ENCODE measurements at places on chromosomes 1 and 21.

- no peak for DNase-seq
Observed at GRCh38 chr21:38671773-38672172, 134.0 kb upstream of the ETS2 start.

- DNase-seq = no peak
Observed at GRCh38 chr1:21673277-21673780, 4.2 kb upstream of the RAP1GAP start.

DNA sequence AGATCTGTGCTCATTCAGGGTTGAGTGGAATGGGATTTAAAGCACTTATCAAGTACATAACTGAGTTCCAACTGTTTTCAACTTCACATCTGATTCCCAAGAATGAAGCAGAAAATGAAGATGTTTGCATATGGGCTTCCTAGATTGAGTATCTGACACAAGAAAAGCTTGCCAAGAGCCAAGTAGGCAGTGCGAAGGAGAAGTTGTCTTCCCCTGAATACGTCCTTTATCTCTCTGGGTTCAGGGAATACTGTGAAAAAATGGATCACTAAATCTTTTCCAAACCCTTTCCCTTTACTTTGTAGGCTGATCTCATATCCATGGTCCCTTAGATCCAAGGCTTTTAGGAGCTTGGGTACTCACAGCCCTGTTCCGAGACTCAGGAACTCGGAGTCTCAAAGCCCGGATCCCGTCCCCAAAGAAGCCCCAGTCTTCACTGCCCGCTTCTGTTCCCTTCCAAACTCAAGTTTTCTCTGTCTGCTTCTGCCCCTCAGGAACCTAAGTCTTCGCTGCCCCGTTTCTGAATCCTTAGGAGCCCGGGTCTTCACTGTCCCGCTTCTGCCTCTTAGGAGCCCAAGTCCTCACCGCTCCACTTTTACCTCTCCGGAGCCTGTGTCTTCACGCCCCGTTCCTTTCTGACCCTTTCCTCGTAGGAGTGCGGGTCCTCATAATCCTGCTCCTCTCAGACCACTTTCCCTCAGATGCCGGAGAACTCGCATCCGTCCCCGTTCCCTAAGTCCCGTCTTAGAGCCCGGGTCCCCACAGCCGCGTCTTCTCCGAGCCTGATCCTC lies 616 bp downstream of the TAF12 start:
- DNase-seq = no peak

GRCh38 chr1:225972344-225973152 lies 26.6 kb downstream of the SDE2 start:
- DNase-seq = no peak

- no peak for DNase-seq
Observed at GRCh38 chr21:26756491-26757159, 88.6 kb downstream of the ADAMTS1 start.

GRCh38 chr1:40840526-40841323 lies 21.4 kb downstream of the CITED4 start:
- DNase-seq = peak; percentile 25

DNA sequence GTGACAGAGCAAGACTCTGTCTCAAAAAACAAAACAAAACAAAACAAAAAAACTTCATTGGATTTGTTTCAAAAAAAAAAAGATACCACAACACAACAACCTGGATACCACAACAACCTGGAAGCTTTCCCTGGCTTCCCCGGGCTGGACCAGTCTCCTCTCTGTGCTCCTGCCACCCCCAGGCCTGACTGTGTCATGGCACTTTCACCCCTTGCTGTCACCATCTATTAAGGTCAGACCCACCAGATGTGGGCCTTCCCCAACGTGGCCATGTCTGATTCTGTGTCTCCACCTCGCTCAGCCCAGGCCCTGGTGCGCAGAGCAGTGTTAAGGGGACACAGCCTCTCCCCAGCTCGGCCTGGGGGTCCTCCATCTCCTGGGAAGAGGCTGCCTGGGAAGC lies 28.3 kb upstream of the ACOT11 start:
- DNase-seq = no peak

- no peak for DNase-seq
Observed at GRCh38 chr1:91683598-91683951, 182.9 kb downstream of the CDC7 start.

GRCh38 chr1:63049135-63049534 lies 265.2 kb downstream of the ATG4C start:
- no peak for DNase-seq

- peak; percentile 46 for DNase-seq
Observed at GRCh38 chr1:206935491-206936067, 10.7 kb downstream of the PIGR start.

- no peak for DNase-seq
Observed at GRCh38 chr1:17117451-17118265, 1.6 kb downstream of the PADI2 start.

- no peak for DNase-seq
Observed at GRCh38 chr1:182569939-182570610, 19.0 kb downstream of the RNASEL start.

GRCh38 chr1:153356392-153357075 lies 1.1 kb upstream of the S100A9 start:
- no peak for DNase-seq

- DNase-seq = no peak
Observed at GRCh38 chr1:17973694-17974093, 133.9 kb upstream of the IGSF21 start.

GRCh38 chr1:46523496-46524353 lies 27.7 kb downstream of the KNCN start:
- DNase-seq = no peak

DNA sequence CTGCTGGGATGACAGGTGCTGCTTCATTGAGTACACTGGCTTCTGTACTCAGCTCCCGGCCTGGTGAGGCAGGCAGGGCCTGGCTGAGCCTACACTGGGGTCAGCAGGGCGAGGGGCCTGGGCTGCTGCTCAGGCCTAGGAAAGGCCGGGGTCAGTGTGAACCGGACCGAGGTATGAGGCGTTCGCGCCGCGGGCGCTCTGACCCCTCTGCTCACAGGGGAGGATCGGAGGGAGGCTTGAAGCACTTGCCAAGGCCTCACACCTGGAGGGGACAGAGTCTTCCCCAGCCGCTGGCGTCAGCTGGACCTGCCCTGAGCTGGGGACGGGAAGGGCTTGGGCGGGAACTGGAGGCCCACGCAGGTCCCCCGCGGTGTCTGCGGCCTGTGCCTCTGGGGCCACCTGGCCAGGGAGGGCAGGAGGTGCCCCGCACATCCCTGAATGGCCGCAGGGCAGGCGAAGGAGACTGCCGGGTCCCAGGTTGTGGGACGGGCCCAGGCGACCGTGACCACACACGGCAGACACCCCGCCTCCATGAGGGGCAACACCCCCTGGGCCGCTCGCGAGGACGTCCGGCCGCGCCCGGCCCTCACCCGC lies 466 bp downstream of the PEX10 start:
- DNase-seq = no peak

- DNase-seq = no peak
Observed at GRCh38 chr1:56469640-56470371, 109.6 kb downstream of the PLPP3 start.

DNA sequence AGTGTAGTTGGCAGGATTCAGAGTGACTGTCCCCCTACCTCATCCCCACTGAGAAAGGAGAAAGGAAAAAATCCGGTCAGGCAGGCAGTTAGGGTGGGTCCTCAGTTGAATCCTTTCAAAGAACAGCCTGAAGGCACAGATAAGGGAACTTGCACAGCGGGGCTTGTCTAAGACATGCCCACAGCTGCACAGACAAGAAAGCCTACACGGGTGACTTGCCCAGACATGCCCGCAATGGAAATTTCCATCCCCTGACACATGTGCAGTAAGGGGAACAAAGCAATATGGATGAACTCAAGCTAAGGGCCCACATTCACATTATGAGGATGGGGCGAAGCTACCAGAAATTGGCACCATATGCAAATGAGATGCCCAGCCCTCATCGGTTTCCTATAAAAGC lies 82.5 kb downstream of the DESI2 start:
- DNase-seq = no peak

DNA sequence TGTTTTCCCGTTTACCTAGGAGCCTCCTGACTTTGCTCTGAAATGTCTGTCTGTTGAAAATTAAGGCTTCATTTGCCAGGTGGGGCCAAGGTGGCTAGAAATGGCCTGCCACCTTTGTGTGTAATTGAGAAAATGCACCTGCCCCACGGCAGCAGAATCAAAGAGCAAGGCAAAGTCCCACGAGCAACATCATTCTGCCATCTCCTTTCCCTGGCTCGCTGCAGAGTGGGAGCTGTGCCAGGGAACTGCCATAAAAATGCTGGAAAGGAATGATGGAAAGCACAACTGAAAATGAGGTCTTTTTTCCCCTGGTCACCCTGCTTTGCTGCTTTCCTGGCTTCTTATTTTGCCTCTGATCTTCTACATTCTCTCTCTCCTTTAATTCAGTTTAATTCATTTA lies 5.5 kb upstream of the OLFML2B start:
- no peak for DNase-seq

DNA sequence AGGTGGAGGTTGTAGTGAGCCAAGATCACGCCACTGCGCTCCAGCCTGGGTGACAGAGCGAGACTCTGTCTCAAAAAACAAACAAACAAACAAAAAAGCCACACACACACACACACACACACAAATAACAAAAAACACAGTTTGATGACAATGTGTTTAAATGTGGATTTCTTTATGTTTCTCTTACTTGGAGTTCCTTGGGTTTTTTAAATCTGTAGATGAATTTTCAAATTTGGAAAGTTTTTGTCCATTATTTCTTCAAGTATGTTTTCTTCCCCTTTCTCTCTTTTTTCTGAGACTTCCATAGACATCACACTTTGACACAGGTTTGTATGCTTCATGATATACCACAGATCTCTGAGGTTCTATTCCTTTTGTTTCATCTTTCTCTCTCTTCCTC lies 12.1 kb upstream of the PPIE start:
- DNase-seq = no peak

DNA sequence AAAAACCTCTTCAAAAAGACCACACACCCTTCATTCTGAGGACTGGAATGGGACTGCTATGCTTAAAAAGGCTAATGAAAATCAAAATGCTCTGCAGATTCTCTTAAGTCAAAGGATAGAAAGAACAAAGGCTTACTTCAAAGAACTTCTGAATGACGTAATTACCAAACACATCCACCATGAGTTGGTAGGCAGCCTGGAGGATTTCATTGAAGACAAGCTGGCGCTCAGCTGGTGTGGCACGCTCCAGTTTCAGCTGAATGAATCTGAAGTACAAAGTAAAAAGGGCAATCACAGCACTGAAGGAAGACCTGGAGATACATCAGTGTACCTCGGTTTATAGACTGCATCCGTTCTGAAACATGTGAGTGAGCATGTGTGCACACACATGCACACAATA lies 43.5 kb upstream of the SDC3 start:
- no peak for DNase-seq

DNA sequence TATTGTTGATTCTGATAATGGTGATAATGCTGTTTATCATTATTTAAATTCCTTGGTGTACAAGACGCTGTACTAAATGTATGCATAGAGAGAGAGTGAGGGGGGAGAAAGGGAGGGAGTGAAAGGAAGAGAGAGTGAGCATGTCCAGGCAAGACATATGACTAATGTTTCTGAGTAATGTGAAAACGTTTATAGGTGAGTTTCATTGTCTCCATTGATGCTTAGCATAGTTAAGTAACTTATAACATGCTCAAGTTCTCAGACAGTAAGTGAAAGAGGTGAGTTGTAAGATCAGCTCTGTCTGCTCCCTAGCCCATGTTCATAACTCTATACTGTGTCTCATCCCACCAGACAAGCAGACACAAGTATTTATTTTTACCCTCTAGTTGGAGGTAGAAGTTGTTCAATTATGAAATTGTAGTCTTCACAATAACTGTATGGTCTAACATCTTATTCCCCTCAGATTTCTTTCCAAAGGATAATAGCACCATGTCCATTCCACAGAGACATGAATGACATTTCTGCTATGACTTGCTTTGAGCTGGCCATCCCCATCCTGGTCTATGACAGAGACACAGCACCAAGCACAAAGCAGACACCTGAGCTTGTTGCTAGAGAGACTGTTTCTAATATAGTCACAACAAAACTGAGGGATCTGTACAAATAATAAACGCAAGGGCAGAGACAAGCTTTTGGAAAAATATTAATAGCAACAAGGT lies 285.1 kb downstream of the CACNA1E start:
- DNase-seq = no peak

DNA sequence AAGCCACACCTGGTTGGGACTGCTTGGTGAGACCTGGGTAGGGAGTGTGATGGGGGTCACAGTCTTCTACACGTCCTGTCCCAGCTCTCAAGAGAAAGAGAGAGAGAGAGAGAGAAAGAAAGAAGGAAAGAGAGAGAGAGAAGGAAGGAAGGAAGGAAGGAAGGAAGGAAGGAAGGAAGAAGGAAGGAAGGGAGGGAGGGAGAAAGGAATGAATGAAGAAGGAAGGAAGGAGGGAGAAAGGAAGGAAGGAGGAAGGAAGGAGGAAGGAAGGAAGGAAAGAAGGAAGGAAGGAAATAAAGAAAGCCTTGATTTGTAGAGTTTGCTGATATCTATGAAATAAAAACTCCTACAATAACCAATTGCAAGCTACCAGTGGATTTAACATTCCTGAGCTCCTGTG lies 28.5 kb upstream of the SOX13 start:
- DNase-seq = no peak

DNA sequence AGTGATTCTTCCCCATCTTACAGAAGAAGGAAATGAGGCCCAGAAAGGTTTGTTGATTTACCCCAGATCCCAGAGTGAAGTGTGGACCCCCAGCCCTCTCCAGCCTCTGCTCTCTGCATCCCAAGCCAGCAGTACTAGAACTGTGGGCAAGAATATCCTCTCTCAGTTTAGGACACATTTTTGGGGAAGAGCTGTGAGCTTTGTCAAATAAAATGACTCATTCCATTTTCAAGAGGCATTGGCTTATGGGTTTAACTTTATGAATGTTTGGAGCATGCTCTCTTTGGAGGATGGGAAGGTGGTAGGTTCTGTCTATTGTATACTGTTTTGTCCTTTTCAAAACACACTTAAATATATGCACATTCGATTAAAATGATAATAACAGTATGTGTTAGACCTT lies 70.6 kb upstream of the CNTN2 start:
- no peak for DNase-seq

GRCh38 chr1:78716186-78716585 lies 66.6 kb downstream of the IFI44 start:
- DNase-seq = no peak

DNA sequence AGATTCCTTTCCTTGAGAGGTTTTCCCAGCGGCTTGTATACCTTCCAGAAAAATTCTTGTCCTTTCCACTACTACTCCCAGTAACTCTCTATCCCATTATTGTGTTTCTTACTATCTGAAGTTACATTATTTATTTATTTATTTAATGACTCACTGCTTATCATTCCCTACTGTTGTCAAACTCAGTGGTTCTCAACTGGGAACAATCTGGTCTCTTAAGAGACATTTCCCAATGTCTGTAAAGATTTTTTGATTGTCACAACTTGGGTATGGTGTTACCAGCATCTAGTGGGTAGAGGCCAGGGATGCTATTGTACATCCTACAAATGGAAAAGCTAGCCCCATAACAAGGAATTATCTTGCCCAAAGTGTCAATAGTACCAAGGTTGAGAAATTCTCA lies 771.5 kb upstream of the ADGRL2 start:
- DNase-seq = no peak

GRCh38 chr1:214199585-214199984 lies 81.4 kb upstream of the SMYD2 start:
- no peak for DNase-seq

- no peak for DNase-seq
Observed at GRCh38 chr1:53078333-53079101, 16.5 kb downstream of the PODN start.

Data from CD4-positive, alpha-beta T cell treated with Interferon alpha-2 for 1 hour (primary cell).